ENCODE measurements at places on chromosomes 3 and 15.

DNA sequence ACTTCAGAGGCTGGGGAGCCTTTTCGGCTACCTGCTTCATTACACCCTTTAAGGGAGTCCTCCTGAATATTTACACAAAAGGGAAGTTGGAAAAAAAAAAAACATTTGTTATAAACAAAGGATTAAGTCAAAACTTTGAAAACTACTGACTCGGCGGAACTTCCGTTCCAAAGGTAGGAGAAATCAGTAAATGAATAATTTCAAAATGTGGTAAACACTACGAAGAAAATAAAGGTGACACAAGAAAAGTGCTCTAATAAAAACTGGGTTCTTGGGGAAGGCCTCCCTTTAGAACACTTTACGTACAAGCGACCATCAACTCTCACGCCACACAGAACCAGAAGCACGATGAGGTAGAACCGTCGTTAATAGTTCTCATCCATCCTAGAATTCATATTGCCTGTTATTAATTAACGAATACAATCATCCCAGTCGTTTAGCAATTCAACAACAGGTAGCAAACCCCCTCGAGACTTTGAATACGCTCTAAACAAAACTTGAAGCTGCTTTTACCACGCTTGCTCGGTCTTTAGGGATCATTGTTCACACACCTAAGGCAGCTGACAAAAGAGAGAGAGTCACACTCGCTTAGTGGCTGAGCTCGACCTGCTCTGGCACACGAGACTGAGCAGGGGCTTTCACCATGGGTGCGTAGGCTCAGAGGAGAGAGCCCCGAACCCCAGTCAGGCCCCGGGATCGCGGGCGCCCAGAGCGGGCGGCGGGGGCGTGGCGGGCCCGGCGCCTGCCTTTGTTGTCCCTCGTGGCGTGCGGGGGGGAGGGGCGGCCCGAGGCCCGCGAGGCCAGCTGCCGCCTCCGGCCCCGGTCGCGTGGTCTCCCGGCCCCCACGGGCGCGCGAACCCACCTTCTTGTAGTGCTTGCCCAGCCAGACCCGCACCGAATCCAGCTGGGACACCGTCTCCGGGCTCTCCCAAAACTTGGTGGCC, 680 bp downstream of the SMARCC1 start:
- H3K4me1 ChIP-seq = peaks cover 17% of the 10 kb centered on the region

GRCh38 chr3:58351920-58352319, 19.2 kb downstream of the PXK start:
- H3K36me3 ChIP-seq = no peaks in the 10 kb centered on the region
- DNase-seq = no peak
- H3K27ac ChIP-seq = no peak overlapping the region
- no peak overlapping the region for H3K4me3 ChIP-seq
- H3K27me3 ChIP-seq = no peaks in the 10 kb centered on the region

- peaks cover 9% of the 10 kb centered on the region for H3K4me1 ChIP-seq
- no peaks in the 10 kb centered on the region for H3K36me3 ChIP-seq
- no peaks in the 10 kb centered on the region for H3K27me3 ChIP-seq
- DNase-seq = no peak
- H3K4me3 ChIP-seq = no peak overlapping the region
- no peak overlapping the region for H3K27ac ChIP-seq
These were observed 12.5 kb upstream of the ZXDC start for GRCh38 chr3:126488185-126488584.

DNA sequence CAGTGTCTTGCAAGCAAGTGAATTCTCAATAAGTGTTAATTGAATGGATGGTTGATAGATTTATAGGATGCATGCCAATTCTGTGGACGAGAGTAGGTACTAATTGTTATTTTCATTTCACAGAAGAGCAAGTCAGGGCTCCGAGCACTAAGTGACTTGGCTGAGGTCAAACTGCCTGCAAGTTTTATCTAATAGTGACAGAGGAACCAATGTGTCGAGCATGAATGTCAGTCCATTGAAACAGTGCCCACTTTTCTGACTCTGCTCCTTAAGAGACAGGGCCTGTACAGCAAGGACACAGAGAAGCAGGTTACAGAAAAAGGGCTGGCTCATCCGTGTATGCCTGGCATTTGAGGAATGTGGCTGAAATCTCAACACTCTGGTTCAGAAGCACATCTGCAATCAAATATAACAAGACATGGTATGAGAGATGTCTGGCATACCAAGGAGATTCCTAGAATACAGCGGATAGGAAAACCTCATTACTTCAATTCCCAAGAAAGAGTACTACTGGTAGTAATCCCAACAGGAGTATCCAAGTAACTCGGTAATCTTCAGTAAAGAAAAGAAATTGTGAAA, 6.0 kb upstream of the B3GNT5 start:
- H3K4me3 ChIP-seq = no peak overlapping the region
- H3K4me1 ChIP-seq = no peaks in the 10 kb centered on the region
- no peaks in the 10 kb centered on the region for H3K36me3 ChIP-seq
- H3K27me3 ChIP-seq = no peaks in the 10 kb centered on the region
- DNase-seq = no peak

DNA sequence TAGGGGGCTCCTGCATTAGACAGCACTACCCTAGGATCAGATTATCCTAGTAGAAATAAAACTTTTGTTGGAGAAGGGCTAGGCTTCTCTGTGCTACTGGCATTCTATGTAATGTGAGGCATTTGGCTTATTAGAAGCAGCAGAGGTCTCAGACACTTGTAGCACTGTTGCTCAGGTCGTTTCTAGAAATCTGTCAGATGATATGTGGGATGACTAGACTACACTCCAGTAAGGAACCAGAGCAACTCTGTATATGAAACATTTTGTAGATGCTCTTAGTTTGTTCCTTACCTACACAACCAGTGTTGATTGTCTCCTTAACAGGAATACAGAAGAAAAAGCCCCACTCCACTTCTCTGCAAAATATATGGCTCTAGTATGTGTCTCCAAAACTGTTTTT, 21.9 kb upstream of the FBXL22 start:
- H3K27ac ChIP-seq = no peak overlapping the region
- no peaks in the 10 kb centered on the region for H3K27me3 ChIP-seq
- H3K36me3 ChIP-seq = peaks cover 63% of the 10 kb centered on the region
- no peak overlapping the region for H3K4me3 ChIP-seq

GRCh38 chr3:151144016-151144415, 58.6 kb downstream of the MED12L start:
- no peak overlapping the region for H3K4me3 ChIP-seq
- DNase-seq = no peak

- no peaks in the 10 kb centered on the region for H3K36me3 ChIP-seq
- no peaks in the 10 kb centered on the region for H3K4me1 ChIP-seq
- no peak overlapping the region for H3K4me3 ChIP-seq
- H3K27me3 ChIP-seq = no peaks in the 10 kb centered on the region
- no peak for DNase-seq
- H3K27ac ChIP-seq = no peak overlapping the region
These were observed 86.7 kb downstream of the PIK3R4 start for GRCh38 chr3:130659911-130660310.

DNA sequence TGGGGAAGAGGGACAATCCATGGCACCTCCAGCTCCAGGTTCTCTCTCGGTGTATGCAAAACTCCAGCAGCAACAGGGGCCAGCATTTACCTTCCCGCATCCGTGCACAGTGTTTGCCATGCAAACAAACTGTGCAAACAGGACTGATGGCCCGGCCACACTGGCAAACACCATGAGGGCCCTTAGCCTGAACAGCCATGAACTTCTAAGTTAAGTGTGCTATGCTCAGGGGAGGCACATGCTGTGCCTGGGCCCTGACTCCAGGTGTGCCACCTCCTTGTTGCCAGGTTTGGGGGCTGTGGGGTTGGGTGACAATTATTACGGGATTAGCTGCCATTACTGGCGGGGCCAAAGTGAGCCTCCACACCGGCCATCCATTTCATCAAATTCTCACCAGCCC, 57.5 kb downstream of the CACNA2D2 start:
- no peaks in the 10 kb centered on the region for H3K27me3 ChIP-seq
- no peak overlapping the region for H3K27ac ChIP-seq
- no peak overlapping the region for H3K4me3 ChIP-seq
- H3K36me3 ChIP-seq = no peaks in the 10 kb centered on the region
- no peak for DNase-seq

GRCh38 chr15:86268558-86268957, 188.9 kb downstream of the AGBL1 start:
- no peak for DNase-seq
- H3K4me3 ChIP-seq = no peak overlapping the region
- no peak overlapping the region for H3K27ac ChIP-seq
- H3K36me3 ChIP-seq = no peaks in the 10 kb centered on the region
- no peaks in the 10 kb centered on the region for H3K4me1 ChIP-seq
- no peaks in the 10 kb centered on the region for H3K27me3 ChIP-seq

DNA sequence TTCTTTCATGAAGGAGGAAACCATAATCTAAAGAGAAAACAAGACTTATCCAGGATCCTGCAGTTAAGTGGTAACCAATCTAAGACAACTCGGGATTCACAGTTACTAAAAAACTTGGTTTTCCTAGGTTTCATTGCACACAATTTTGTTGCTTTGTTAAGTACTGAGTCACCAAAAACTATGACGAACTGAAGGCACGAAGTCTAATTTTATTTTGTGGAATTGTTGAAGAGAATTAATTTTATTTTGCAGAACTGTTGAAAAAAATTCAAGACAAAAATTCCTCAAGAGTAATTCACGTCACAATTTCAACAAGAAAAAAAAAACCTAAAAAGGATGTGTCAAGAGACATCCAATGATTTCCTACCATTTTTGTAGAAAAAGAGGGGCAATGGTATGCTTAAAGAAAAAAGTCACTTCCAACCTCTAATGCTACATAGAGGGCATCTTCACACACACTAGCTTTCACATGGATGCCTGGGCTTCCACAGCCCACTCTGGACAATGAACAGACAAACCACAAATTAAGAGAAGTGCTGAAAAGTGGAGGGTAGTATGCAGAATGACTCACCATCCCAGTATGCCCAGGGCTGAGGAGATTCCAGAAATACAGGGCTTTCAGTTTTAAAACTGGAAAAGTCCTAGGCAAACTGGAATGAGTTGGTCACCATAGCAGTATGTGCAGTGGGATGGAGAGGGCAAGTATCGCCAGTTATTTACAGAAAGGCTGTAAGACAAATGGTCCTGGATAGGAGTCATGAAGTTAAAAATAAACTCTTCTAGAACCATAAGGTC, 29.2 kb downstream of the PLOD2 start:
- DNase-seq = no peak
- no peaks in the 10 kb centered on the region for H3K4me1 ChIP-seq
- H3K36me3 ChIP-seq = no peaks in the 10 kb centered on the region
- H3K27ac ChIP-seq = no peak overlapping the region
- H3K27me3 ChIP-seq = no peaks in the 10 kb centered on the region
- no peak overlapping the region for H3K4me3 ChIP-seq

DNA sequence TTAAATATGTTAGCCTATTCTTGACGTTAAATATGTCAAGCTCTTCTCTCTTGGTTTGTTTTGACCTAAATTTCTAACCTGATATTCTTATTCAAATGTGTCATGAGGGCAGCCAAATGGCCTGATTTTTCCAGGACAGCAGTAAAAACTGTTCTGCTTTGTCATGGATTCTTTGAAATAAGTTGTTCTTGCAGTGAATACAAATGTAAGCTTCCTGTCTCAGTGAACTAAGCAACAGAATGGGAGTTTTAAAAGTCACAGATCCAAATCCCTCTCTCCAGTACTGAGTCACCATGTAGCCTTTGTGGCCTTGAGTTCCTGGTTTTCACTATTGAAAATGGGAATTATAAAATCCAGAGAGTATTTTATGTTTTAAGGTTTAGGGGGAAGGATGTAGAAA, 301.8 kb downstream of the NLGN1 start:
- H3K4me1 ChIP-seq = no peaks in the 10 kb centered on the region
- no peak overlapping the region for H3K4me3 ChIP-seq
- H3K36me3 ChIP-seq = no peaks in the 10 kb centered on the region
- H3K27ac ChIP-seq = no peak overlapping the region
- DNase-seq = no peak

DNA sequence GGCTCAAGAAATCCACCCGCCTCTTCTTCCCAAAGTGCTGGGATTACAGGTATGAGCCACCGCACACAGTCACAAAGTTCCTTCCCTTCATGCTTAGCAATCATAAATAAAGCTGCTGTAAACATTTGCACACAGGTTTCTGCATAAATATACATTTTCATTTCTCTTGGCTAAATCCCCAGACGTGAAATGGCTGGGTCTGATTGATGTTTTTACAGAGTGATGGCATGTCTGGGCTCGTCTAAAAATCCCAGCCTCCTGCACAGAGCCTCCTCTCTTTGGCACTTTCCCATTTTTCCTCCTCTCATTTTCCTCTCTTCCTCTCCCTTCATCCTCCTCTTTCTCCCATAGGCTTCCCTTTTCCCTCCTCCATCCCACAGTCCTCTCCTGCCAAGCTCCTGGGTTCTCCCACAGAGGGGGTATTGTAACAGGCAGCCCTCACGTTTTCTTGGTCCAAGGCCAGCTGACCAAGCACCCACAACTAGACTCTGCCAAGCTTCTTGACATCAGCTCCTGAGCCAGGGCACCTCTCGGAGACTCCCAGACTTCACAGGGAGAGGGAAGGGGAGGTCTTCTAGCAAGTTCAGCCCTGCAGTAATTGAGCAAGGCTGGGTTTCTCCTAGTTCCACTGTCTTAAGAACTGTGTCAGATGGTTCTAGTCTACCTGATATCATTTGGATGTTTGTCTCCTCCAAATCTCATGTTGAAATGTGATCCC, 10.5 kb upstream of the PLA2G4E start:
- no peaks in the 10 kb centered on the region for H3K4me1 ChIP-seq
- no peak overlapping the region for H3K4me3 ChIP-seq
- DNase-seq = no peak
- no peak overlapping the region for H3K27ac ChIP-seq
- no peaks in the 10 kb centered on the region for H3K27me3 ChIP-seq
- no peaks in the 10 kb centered on the region for H3K36me3 ChIP-seq

- no peak overlapping the region for H3K4me3 ChIP-seq
- H3K27ac ChIP-seq = no peak overlapping the region
- H3K36me3 ChIP-seq = no peaks in the 10 kb centered on the region
- peaks cover 22% of the 10 kb centered on the region for H3K27me3 ChIP-seq
These were observed 1.9 kb downstream of the CRABP1 start for GRCh38 chr15:78342021-78342420.

- no peak overlapping the region for H3K4me3 ChIP-seq
- no peak overlapping the region for H3K27ac ChIP-seq
- H3K4me1 ChIP-seq = no peaks in the 10 kb centered on the region
- no peaks in the 10 kb centered on the region for H3K27me3 ChIP-seq
- no peak for DNase-seq
These were observed 183.8 kb upstream of the KCNMB2 start for GRCh38 chr3:178352326-178353005.

DNA sequence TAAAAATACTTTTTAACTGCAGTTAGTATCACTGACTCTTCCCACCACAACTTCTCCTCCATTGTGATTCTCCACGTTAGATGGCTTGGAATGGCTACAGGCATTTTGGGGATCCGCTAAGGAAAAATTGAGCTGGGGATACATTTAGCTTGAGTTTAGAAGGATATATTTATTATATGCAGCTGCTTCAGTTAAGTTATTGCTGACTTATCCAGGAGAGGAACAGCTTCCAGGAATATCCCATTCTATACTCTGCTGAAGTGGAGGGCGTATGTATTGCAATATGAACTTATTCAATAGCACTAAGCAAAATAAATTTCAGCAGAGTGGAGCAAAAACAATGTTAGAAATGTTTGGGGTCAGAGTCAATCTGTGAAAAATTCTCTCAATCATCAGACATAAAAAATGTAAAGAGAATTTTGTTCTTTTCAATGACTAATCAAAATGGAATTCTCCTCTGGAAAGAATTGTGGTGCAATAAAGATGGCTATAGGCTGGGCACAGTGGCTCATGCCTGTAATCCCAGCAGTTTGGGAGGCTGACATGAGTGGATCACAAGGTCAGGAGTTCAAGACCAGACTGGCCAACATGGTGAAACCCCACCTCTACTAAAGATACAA, 84.7 kb downstream of the NCEH1 start:
- H3K27me3 ChIP-seq = no peaks in the 10 kb centered on the region
- H3K27ac ChIP-seq = no peak overlapping the region
- no peaks in the 10 kb centered on the region for H3K36me3 ChIP-seq
- no peak for DNase-seq
